Frontal cortex (tissue), 4 donors: ENCODE measurements at places on chromosomes 6 and 20. TPM values are rescaled to one million over a fixed set of nuclear protein-coding genes. Genes with fewer than 3 reads are reported as not detected.

The OR2B6 gene
- total RNA-seq, result not detected

DNA sequence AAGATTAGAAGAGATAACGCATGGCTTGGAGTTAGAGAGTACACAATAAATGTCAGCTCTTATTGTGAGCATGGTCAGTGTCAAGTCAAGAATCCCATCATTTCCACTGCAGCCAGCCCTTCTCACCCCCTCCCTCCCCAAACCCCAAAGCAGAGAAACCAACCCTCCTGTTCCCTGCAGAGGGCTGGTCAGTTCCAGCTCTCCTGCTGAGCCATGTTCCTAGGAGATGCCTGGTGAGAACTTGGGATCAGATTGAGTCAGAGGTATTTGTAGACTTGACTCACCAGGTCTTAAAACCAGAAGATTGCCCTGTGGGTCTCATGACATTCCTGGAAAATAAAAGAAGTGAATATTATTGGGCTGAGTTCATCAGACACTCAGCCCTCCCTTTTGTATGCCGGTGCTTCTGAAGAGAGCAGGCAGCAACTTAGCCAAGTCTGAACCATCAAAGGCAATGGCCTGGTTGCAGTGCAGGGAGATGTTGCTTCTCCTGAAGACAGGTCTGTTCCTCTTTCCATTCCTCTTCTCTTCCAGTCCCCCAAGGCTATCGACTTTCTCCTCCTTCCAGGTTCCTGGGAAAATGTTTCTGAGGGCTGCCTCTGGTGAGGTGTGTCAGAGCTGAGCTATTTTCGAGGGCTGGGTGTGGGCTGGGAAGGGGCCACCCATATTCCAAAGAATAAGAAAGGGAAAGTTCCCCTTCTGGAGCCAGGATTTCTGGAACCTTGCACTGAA, 278.2 kb upstream of the SUPT3H start:
- DNase-seq, result no peak

The ASIP gene
- total RNA-seq, result not detected

- DNase-seq, result no peak
These were observed 66.7 kb upstream of the SLC22A16 start for GRCh38 chr6:110543106-110543505.

- DNase-seq, result no peak
These were observed 115.4 kb downstream of the ISM1 start for GRCh38 chr20:13336308-13337089.

- DNase-seq, result no peak
These were observed at the start of gene TINAG for GRCh38 chr6:54308289-54308985. TSS of gene TINAG (plus strand) at chr6:54308441. CDS start at chr6:54308551, 110 bp downstream.

GRCh38 chr6:109447878-109448555, 7.5 kb downstream of the SMPD2 start:
- no peak for DNase-seq

- DNase-seq, result peak; percentile 59
These were observed at the start of gene PACSIN1 for GRCh38 chr6:34465531-34466241. TSS of gene PACSIN1 (plus strand) at chr6:34466076. CDS start at chr6:34526306, 60,230 bp downstream.

DNA sequence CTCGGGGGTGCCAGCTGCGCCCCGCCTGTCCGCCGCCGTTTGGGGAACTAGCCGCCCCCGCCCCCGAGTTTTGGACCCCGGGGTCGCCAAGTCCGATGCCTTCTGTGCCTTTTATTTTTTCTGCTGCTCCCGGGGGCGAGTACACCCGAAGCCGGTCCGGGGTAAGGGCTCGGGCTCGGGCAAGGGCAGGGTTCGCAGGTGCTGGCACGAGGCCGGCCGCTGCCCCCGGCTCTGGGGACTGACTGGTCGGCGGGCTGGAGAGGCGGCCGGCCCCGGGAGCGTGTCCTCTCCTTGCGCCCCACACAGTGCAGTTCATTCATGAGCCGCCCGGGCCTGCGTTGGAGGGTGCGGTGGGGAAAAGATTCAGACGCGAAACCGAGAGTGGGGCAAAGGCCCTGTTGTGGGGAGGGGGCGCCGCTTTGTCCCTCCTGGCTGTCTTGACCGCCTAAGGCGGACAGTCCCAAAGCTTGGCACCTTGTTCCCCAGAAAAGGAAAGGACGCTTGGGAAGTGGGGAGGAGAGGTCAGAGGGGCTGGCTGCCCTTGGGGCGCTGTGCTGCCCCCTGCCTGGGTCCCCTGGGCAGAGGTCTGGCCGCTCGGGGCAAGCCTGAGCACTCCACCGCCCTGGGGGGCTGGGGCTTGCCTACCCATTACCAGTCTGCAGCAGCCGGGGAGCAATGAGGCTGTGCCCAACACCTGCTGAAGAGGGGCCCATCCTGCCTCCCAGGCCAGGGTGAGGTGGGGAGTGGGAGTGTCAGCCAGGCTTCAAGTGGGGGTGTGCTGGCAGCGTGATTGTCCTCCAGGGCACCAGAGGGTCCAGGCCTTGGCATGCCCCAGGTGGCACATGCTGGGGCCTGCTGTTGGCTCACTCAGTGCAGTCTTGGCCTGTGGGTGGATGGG, 915 bp downstream of the TMEM63B start:
- peak; percentile 57 for DNase-seq

The SLC18B1 gene
- 17.5 TPM for total RNA-seq

GRCh38 chr6:82362878-82363427, 664 bp upstream of the TPBG start:
- DNase-seq, result no peak

GRCh38 chr6:31158863-31159855, 770 bp downstream of the TCF19 start:
- no peak for DNase-seq

GRCh38 chr6:26056583-26057350, 30.5 kb upstream of the HFE start:
- DNase-seq, result no peak

GRCh38 chr6:3455147-3455568, 1.7 kb downstream of the SLC22A23 start:
- no peak for DNase-seq

GRCh38 chr6:139156551-139156950, 21.7 kb downstream of the HECA start:
- no peak for DNase-seq

The DYNLT2 gene
- total RNA-seq, result 2.0 TPM

The SFT2D1 gene
- total RNA-seq, result 20.0 TPM

- DNase-seq, result no peak
These were observed 59.5 kb downstream of the TRIM38 start for GRCh38 chr6:26022132-26022472.

The HBS1L gene
- 116 TPM for total RNA-seq

The ADGRF5 gene
- total RNA-seq, result 6.5 TPM

DNA sequence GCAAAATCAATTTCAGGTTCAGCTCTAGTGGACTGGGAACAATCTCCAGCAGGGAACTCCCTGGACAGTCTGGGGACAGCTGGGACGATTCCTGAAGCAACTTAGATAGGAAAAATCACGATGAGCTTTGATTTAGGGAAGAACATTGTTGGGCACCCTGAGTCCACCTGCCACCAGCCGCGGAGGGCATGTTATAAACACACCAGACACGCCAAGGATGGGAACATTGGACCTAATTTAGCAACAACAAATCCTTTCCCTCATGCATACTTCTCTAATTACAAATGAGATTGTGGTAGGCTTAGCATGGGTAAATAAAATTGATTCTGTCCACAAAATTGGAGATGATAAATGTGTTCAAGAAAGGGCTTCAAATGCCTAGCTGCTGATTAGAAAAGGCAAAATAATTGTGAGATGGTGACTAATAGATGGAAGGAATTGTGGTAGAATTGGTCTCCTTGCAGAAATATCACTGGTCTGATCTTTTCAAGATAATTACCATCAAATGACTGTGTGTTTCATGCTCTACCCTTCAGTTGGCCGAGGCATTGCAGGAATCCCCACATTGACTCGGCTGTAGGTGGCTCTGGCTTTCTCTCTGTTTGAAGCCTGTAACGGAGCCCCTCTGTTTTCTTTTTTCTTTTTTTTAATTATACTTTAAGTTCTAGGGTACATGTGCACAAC, 6.1 kb upstream of the NANP start:
- no peak for DNase-seq

- no peak for DNase-seq
These were observed 60.8 kb downstream of the OGFRL1 start for GRCh38 chr6:71349395-71349794.

The FKBP1A gene
- total RNA-seq, result 83.2 TPM

The MEP1A gene
- total RNA-seq, result not detected

The QRSL1 gene
- total RNA-seq, result 17.5 TPM

DNA sequence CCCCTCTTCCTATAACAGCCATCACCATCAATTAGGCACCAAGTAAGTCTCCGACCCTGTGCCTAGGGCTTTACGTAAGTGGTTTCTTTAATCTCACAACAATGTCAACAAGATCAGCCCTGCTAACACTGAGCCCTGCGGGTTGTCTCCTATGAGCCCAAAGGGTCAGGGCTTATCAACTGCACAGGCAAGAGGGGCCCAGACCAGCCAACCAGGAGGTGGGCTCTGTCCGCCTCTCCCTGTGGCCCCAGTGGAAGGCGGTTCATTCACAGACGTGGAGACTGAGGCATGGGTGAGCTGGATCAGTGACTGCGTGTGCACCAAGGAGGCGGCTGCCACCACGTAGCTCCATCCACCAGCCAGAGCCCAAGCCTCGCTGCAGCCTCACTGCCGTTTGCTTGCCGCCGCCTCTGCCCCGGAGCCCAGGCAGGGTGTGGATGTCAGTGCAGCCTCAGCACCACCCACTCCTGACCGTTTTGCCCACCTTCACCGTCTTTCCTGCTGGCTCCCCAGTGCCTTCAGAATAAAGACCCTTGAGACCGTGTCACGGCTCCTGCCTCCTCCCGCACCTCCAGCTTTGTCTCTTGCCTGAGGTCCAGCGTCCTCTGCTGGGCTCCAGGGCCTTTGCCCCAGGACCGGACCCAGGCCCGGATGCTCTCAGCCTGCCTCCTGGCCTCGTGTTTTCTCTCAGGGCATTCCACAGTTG, 78.7 kb downstream of the DLL1 start:
- no peak for DNase-seq

- no peak for DNase-seq
These were observed 384.3 kb downstream of the CD83 start for GRCh38 chr6:14501914-14502313.

GRCh38 chr20:44908987-44909871, 631 bp upstream of the PABPC1L start:
- no peak for DNase-seq

The MUC21 gene
- total RNA-seq, result not detected

The TDRD6 gene
- total RNA-seq, result 0.41 TPM

- no peak for DNase-seq
These were observed 99.8 kb downstream of the SMOC2 start for GRCh38 chr6:168540713-168541291.

- no peak for DNase-seq
These were observed 16.0 kb downstream of the ECT2L start for GRCh38 chr6:138811866-138812265.

DNA sequence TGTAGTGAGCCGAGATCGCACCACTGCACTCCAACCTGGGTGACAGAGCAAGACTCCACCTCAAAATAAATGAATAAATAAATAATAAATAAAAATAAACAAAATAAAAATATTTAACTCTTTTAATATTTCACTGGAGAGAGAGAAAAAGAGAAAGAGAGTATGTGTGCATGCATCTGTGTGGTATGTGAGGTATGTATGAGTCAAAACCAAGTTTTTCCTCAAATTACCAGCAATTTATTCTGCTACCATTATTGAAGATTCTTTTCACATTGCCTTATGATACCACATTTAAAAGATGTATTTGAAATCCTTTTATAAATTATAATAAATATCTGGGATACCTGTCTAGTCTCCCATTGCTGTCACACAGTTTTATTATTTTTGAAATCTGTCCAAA, 122.1 kb downstream of the CD164 start:
- DNase-seq, result no peak

DNA sequence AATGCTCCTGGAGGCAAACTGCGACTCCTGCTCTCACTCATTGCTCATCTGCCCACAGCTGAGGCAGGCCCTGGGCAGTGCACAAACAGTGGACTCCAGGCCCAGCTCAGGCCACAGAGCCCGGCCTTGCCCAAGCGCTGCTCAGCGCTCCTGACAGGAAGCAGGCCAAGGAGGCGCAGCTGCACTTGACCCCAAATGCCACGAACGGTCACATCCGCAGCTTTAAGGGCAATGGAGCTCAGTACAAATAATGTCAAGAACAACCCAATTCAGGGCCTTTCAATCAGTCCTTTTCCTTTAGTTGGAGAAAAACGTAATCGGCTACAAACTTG, 33.8 kb downstream of the RRBP1 start:
- no peak for DNase-seq

The OVOL2 gene
- 0.41 TPM for total RNA-seq

- no peak for DNase-seq
These were observed 100.6 kb downstream of the DACT2 start for GRCh38 chr6:168218785-168219566.

The TRIM15 gene
- not detected for total RNA-seq

DNA sequence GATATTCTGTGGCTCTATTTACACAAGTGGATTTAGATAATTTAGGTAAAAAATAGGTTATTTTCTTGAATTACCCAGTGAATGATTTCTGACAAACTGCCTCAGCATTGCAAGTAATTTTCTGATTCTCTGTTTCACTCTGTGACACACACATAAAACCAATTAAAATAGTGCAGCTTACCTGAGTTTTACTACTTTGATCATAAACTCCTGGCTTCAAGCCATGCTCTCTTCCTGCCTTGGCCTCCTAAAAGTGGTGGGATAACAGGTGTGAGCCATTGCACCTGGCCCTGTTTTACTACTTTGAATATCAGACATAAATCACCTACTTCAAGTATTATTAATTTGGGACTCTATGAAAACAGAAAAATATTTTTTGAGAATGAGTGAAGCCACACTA, 462.9 kb downstream of the ADGRB3 start:
- no peak for DNase-seq

DNA sequence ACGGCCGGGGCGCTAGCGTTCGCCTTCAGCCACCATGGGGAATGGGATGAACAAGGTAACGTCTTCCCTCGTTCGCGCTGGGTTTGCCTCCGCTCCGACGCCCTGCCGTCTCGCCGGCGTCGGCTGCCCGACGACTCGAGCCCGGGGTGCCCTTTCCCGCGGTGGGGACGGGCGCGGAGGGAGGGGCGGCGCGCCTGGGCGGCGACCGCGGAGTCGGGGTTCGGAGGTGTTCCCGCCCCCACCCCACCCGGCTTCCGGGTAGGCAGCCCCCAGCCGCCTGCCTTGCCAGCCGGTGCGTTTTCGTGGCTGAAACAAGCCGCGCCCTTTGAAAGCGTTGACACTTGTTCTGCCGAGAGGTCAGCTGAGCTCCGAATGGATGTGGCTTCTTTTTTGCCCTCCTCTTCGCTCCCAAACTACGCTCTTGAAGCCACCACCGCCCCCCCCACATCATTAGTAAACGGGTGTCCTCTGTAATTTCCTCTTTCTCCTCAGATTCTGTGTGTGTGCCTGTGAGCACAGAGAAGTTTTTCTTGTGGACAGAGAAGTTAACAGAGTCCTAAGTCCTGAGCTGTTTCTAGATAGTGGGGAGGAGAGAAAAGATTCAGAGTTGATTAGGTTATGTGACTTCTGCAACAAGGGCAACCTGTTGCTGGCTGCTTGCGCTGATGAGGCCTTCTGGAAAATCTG, 362 bp downstream of the DUSP22 start:
- DNase-seq, result no peak

- DNase-seq, result no peak
These were observed 275.0 kb downstream of the KHDC1L start for GRCh38 chr6:72950114-72950860.
